ENCODE measurements at places on chromosomes 11 and 22.

DNA sequence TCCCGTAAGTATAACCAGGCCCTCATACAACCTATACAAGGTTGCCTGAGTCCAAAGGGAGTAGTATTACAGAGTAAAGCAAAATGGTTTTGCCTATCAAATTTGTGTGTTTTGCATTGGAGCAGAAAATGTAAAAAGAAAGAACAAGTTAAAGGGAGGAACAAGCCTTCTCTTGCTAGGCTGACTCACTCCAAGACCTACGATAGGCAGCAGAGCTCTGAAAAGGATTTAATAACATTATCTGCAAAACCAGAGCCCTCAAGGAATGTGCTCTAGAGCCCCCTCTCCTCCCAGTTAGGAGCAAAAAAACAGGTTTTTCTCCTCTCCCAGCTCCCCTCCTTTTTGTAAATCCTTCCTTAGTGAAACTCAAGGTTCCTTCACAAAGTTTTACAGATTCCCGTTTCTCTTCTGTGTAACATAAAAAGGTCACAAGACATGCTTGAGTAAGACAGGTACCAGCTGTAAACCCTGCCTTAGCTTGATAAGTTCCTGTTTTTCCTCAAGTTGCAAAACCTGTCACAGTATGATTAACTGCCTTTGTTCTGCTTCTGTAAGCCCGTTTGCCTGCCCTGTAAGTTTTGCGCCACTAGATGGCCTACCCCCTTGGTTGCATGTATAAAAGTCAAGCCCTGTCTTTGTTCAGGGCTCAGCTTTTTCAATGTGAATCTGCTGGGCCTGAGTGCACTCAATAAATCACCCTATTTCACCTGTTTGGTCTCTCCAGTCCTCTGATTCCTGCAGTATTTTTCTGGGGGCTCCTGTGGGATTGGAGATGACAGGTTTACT, 498.2 kb downstream of the KCNA4 start:
- DNase-seq: no peak

GRCh38 chr22:23551385-23551784, 28.7 kb downstream of the IGLL1 start:
- no peak for DNase-seq

GRCh38 chr11:12743834-12744449, 69.7 kb downstream of the TEAD1 start:
- DNase-seq: no peak

GRCh38 chr11:26898799-26899198, 95.1 kb upstream of the FIBIN start:
- no peak for DNase-seq

GRCh38 chr22:41664490-41664889, 24.2 kb downstream of the SNU13 start:
- DNase-seq: no peak

DNA sequence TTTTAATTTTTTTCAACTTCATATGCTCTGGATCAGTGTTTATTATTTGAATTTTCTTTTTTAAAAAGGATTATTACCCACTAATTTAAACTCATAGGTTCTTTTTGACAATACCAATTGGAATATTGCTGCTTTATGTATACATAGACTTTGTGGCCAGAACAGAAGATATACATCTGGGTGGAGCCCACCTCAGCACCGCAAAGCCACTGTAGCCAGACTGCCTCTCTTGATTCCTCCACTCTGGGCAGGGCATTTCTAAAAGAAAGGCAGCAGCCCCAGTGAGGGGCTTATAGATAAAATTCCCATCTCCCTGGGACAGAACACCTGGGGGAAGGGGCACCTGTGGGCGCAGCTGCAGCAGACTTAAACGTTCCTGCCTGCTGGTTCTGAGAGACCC, 10.6 kb upstream of the C11orf58 start:
- DNase-seq: no peak

DNA sequence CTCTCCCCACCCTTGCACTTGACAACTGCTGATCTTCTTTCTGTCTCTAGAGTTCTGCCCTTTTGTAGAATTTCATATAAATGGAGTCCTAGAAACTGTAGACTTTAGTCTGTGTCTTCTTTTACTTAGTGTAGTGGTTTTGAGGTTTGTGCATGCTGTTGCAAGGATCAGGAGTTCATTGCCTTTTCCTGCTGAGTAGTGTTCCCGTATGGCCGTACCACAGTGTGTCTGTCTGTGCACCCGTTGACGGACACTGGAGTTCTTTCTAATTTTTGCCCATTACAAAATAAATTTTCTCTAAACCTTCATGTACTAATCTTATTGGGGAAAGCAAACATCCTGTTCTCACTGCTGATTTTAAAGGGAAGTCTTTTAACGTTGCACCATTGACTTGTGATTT, 138.1 kb downstream of the TBC1D22A start:
- no peak for DNase-seq

GRCh38 chr11:126034039-126034932, 28.4 kb downstream of the CDON start:
- DNase-seq: no peak

DNA sequence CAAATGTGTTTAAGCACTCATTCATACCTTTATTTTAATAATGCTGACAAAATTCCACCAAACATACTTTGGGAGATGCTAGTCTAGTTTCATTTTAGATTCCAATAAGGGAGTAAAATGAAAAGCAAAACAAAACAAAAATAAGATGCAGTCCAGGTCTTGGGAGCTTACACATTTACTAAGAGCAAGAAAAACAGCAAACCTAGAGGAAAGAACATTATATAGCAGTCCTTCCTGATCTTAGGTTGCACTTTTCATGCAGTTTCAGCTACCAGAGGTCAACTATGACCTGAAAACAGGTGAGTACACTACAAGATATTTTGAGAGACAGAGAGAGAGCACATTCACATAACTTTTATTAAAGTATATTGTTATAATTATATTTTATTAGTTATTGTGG, 1100.9 kb downstream of the DLG2 start:
- DNase-seq: no peak

GRCh38 chr11:110409174-110409573, 20.6 kb upstream of the FDX1 start:
- no peak for DNase-seq

DNA sequence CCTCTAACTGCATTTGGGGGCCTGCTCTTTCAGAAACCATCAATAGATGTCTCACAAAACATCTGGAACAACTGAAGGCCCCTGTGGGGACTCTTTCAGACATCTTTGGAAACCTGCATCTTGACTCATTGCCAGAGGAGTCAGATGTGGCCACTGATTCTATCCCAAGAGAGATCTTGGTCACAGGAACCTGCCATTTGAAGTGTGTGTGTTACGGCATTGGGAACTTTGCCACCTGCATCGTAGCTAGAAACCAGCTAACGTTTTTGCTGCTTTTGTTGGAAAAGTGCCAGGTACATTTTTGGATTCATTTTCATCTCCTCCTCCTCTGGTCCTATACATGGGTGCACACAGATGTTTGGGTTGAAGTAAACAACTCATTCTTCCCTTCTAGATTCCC, 4.3 kb downstream of the SRRD start:
- no peak for DNase-seq

DNA sequence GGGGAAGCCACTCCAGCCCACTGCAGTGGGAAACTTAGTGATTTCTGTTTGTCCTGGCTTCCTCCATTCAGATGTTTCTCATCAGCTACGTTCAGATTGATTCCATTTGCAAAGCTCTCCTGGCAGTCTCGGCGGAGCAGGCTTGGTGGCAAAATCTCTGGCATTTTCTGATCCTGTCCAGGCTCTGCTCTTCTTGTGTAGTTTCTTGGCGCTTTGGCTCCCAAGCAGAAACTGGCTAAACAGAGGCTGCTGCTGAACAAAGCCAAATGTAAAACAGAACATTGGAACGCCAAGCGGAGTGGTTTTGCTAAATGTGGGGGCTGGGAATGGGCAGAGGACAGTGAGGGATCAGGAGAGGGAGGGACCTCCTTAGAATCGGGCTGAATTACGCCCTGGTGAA, 36.7 kb downstream of the ADAMTS8 start:
- DNase-seq: no peak

DNA sequence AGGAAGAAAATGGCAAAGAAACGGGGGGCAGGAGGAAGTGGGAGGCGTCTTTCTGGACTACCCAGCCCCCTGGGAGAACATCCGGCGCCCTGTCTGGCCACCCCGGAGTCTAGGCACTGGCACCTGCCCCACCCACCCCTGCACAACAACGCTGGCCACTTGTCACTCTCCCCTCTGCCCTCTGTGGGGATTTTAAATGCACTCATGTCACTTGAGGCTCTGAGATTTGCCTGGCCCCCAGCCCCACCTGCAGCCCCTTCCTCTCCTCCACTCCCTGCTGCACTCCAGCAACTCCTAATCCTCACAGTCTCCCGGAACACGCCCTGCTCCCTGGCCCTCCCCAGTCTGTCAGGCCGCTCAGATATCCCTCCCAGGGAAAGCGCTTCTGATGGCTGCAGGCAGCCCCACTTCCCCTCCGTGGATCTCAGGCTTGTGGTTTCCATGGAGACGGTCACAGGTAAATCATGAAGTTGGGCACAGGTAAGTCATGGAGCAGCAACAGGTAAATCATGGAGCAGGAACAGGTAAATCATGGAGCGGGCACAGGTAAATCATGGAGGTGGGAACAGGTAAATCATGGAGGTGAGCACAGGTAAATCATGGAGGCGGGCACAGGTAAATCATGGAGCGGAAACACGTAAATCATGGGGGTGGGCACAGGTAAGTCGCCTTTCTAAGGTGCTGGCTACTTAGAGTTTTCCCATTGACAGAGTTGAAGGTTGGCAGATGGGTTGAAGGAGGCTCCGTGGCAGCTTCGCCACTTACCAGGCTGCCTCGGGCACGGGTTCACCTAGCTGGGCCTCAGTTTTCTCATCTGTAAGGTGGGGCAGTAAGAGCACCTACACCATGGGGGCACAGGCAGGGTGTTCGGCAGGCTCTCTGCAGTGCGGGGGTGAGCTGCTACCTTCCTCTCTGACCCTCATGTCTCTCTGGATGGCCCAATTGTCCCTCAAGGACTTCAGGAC, 79.0 kb upstream of the SHISAL1 start:
- DNase-seq: no peak

DNA sequence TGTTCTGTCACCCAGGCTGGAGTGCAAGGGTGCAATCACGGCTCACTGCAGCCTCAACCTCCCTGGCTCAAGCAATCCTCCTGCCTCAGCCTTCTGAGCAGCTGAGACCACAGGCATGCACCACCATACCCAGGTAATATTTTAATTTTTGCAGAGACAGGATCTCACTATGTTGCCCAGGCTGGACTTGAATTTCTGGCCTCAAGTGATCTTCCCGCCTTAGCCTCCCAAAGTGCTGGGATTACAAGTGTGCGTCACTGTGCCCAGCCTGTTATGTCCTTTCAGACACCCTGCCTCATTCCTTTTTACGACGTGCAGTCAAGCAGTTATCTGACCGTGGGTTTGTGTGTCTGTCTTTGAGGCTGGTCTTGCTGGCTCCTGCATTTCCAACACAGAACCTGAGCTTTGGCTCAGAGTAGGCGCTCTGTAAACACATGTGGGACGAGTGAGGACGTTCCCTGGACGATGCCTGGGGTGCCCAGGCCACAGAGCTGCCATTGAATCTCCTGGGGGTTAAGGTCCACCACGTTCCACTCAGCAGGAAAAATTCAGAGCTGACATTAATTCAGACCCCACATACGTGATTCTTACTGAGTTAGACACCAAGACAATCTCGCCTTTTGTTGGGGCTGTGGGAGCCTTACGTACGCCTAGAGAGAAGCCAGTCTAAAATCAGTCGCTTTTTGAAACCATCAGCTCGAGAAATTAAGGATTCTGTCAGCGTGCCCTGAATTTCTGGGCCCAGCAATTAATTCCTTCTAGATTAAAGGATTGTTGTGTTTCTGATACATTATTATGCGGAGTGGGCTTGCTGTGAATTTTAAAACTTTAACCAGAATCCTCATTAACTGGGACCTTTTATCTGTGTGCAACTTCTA, 21.5 kb upstream of the EMID1 start:
- DNase-seq: no peak

GRCh38 chr11:77262803-77263202, 38.7 kb downstream of the GDPD4 start:
- no peak for DNase-seq

DNA sequence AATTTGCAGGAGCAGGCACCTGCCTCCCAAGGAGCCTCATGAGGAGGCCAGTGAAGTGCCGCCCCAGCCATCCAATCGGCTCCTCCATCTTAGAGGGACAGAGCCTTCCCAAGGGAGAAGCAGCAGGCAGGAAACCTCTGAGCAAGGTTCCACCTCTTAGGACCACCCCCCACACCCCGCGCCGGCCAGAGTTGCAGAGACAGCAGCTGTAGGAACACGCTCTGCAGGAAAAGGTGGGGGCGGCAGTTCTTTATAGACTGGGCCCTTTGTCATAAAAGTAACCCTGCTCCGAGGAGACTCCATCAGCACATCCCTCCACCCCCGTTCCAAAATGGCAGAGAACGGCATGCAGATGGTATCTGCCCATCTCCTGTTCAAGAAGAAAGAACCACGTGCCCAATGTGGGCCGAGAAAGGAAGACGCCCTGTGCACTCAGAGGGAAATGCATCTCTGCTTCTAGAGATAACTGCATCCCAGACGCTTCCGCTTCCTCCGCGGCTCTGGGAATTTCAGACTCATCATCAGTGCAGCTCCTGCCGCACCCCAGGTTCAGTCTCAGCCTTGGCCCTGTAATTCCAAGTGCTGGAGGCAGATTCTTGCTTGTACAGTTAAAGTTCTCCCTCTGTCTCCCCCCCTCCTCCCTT, 98.5 kb downstream of the SPATA19 start:
- no peak for DNase-seq

GRCh38 chr11:47331454-47332302, 20.8 kb downstream of the MYBPC3 start:
- no peak for DNase-seq

- no peak for DNase-seq
Measured at GRCh38 chr22:23122216-23122957, 19.4 kb downstream of the RSPH14 start.

GRCh38 chr11:103690356-103690755, 346.1 kb upstream of the DDI1 start:
- DNase-seq: no peak

- DNase-seq: peak; percentile 56
Measured at GRCh38 chr22:42964994-42965699, 49.8 kb downstream of the PACSIN2 start.

DNA sequence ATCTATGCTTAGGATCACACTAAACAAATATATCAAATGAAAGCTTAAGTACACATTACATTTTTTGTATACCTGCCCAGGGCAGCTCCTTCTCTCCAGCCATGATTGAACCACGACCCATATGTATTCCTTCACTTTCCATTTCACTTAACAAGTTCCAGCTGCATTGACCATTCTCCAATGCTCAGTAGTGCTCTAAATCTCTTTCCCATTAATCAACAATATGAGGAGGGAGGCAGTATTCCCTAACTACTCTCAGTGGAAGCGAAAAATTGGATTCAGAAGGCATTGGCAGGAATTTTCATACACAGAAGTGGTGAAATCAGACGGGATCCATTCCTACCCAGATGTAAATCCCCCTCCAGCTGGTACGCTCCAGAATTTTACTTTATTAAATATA, 372.0 kb upstream of the LUZP2 start:
- DNase-seq: no peak
